ENCODE measurements at places on chromosomes 6 and 20.

GRCh38 chr6:36674942-36675341 is 3.6 kb upstream of the CDKN1A start:
- DNase-seq: no peak

- no peak for DNase-seq
Measured at GRCh38 chr20:63173552-63174191, 42.3 kb downstream of the YTHDF1 start.

DNA sequence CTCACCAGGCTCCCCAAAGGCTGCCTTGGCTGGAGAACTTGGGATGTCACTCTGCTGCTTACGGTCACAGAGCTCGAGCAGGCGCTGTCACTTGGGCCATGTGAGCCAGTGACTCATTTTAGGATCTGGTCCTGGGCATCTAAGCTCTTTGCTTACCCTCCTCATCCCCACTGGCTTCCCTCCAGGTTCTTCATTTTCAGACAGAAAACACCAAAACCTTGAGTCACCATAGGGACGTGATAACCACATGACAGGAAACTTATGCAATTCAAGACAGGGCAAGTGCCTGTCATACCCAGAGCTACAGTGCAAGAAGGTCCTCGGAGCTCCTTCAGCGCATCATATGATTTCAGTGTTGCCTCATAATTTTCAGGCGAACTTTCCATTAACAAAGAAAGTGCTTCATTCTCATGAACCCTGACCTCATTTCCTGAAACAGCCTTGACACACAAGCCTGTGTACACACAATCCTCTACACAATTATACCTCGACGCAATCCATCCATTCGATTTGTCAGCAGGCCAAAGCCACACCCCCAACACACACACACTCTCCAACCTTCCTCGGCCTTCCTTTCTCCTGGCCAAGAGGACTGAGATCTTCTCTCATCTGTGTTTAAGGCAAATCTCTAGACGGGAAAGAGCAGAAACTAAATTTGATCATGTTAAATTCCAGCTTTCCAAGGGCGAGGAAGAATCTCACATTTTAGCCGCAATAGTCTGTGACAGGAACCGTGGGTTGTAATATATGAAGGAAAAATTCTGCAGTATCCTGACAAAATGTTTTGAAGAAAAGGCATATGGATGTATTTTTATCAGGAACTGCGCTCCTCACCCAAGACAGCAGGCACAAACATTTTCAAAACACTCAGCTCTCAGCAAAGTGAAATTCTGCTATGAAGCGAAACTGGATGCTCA is 25.3 kb downstream of the TBC1D7 start:
- peak; percentile 23 for DNase-seq

- DNase-seq: no peak
Measured at GRCh38 chr20:58715391-58715800, 22.8 kb downstream of the NPEPL1 start.
